ENCODE measurements at places on chromosomes 11 and 22.
A peak's percentile ranks its signal among the peaks of the same experiment; 100 is the strongest.

DNA sequence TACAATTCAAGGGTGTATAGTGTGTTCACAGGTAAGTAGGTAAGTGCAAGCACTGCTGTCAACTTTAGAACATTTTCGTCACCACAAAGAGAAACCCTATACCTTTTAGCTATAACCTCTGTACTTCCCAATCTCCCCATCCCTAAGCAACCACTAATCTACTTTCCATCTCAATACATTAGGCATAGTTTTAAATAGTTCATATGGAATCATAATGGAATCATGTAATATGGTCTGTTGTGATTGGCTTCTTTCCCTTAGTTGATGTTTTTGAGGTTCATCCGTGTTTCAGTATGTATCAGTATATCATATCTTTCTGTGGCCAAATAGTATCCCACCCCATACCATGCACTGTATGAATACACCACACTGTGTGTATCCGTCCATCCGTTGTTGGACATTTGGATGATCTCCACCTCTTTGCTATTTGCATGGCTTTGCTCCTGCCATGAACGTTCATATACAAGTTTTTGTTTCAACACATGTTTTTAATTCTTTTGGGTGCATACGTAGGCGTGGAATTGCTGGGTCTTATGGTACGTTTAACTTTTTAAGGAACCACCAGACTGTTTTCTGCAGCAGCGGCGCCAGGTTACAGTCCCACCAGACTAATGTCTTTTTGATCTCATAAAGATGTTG is 27.7 kb upstream of the OPCML start:
- no peak for DNase-seq

- DNase-seq: no peak
These were observed 10.1 kb upstream of the HTR3B start for GRCh38 chr11:113894421-113894996.

- DNase-seq: no peak
These were observed 25.0 kb upstream of the SERPIND1 start for GRCh38 chr22:20748731-20749428.

- peak; percentile 51 for DNase-seq
These were observed 29.1 kb upstream of the TXNRD2 start for GRCh38 chr22:19970479-19971275.
